ENCODE measurements at places on chromosomes 1 and 21.

DNA sequence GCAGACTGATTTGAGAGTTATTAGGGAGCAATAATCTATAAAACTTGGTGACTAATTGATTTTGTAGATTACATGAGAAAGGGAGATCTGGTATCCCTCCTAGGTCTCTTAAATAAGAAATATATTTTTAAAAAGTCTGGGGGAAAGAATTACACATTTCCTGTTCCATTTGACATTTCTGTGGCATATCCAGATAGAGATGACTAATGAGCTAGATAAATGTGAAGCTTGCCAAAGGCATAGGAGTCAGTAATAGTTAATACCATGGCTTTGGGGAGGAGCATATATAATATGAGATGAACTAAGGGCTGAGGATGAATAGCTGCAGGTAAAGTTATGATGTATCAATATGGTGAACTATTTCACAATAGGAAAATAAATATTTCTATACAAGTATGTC is 663.7 kb downstream of the PTPRC start:
- no peak for DNase-seq

DNA sequence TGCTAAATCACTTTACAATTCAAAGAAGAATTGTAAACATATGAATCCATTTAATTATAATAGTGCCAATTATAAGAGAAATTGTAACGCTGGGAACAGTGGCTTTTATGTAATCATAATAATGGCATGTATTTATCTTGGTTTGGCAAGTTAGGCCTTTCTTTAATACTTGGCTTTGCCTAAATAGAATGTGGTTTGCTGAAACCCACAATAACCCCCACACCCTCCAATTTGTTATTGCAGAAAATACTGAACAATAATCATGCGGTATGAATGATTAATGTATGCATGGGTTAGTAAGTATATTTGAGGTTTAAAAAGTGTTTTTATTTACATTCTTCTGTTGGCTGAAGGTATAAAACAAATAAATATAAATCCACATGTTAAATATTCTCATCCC is 138.2 kb downstream of the NFIA start:
- DNase-seq, result no peak

- DNase-seq, result no peak
Observed at GRCh38 chr1:33610864-33611455, 138.5 kb downstream of the ZSCAN20 start.

- no peak for DNase-seq
Observed at GRCh38 chr1:40633523-40633922, 32.0 kb downstream of the RIMS3 start.

DNA sequence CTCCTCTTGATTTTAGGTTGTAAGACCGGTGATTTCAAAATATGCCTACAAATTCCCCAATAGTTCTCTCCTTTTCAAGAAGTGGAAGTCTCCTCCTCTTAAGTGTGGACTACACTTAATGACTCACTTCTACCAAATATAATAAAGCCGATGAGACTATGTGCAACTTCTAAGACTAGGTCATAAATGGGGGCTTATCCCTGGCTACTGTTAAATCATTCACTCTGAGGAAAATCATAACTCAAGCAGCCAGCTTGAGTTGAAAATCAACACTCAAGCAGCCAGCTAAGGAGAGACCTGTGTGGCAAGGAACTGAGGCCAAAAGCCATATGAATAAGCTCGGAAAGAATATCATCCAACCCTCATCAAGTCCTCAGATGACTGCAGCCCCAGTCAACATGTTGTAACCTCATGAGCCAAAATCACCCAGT is 49.6 kb upstream of the PSMG1 start:
- DNase-seq, result no peak

GRCh38 chr1:85297538-85297854 is 21.1 kb upstream of the BCL10 start:
- DNase-seq, result no peak

DNA sequence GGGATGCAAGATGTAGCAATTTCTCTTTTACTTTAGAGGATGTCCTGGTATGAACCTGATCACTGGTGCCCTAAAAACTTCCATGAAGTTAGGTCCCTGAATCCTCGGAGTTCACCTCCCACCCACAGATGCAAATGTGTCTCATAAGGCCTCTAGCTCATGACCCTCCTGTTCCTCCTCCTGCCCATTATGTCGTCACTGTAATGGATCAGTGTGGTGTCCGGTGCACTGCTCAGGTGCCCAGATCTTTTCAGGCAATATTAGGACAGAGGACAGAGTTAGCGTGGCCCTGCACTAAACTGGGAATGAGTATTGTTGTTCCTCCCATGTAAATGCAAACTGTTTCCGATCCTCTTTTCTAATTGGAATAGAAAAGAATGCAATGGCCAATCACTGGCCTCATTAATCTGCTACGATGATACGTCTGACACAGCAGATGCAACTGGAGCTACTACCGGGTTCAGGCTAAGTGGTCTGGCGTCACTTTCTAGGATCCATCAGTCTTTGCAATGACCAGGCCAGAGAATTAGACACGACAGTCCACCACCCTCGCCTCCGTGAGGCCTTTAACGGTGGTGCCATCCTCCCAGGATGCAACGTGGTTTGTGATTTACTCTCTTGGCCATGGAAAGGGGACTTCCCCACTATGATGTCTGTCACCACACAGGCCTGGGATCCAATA is 3.4 kb upstream of the COL6A2 start:
- DNase-seq, result no peak

DNA sequence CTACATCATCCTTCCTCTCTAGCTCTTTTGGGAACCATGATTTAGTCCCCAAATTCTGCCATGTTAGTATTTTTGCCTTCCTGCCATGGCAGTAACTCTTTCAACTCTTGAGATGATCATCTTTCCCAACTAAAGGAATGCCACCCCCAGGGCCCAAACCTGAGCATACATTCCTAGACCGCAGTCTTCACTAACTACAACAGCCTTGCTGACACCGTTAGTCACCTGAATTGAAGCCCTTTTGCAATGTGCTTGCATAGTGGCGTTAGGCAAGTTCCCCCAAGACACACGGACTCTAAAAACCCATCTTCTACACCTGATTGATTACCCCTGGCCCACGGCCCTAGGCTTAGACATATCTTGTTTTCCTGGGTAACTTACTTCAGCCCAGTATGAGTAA is 16.4 kb upstream of the YTHDF2 start:
- DNase-seq, result no peak

DNA sequence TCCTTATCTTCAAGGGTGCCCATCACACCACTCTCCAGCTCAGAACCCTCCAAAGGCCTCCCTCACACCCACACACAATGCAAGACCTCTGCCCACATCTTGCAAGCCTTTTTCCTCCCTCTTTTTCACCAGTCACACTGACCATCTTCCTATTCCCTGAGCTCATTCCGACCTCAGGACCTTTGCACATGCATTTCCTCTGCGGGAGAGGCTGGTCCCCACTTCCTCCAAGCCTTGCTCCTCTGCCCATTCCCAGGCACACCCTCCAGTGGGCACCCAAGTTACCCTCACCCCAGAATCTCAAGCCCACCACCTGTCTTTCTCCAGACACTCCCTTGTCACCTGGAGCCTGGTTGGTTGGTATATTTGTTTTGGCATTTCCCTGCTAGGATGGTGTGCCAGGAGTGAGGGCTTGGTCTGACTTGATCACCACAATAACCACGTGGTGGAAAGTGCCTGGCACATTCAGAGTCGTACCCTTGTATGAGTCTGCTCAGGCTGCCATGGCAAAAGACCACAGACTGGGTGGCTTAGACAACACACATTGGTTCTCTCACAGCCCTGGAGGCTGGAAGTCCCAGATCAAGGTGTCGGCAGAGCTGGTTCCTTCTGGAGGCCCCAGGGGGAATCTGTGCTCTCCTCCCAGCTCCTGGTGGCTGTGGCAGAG is 13.2 kb downstream of the MX2 start:
- no peak for DNase-seq

- no peak for DNase-seq
Observed at GRCh38 chr1:230818901-230819300, 49.4 kb downstream of the C1orf198 start.

DNA sequence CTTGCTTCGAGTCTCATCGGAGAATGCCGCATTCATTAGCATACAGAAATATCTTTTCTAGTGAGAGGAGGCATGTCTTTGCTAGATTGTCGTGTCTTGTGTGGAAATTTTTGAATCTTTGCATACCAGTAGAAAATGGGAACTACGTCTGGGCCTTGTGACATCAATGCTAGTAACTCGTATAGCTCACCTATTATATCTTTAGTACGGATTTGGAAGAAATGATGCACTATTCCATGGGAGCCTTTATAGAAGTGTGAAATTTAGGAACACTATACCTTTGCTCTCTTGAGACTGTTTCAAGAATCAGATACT is 835 bp downstream of the UHMK1 start:
- DNase-seq, result no peak

GRCh38 chr1:206892351-206892984 is 4.8 kb upstream of the IL24 start:
- no peak for DNase-seq

- DNase-seq, result no peak
Observed at GRCh38 chr1:25804964-25805862, 5.2 kb downstream of the SELENON start.

DNA sequence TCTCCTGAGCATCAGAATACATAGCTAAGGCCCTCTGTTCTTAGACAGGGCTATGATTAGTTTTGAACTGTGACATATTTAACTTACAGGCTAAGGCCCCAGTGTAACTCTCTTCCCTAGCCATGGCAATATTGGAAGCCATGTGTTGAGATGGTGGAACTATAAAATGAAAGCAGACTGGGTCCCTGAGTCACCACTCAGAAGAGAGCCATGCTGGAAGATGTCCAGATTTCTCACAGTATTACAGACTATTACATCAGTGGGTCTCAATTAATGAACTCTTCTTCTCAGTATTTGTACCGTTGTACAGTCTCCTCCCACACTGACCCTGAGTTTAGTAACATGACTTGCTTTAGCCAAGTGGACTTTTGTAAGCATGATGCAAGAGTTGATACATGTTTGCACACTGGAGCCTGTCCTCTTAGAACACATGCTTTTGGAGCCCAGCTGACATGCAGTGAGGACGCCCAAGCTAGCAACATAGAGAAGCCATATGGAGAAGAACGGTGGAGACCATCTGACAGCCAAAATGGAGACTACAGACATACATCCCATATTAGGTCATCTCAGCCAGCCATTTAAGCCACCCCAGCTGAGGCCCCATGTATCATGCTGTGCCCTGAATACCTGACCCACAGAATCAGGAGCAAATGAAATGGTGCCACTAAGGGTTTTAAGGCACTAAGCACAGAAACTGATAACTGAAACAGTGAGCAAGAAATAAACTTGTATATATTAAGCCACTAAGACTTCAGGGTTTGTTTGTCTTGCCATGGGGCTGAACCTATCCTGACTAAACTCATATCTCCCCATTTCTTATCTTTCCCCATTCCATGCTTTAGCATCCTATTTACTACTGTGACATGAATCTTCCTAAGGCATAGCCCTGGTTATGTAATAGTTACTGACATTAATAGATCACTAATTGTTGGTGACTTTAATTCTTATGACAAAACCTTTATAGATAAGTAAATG is 24.4 kb downstream of the TBX15 start:
- DNase-seq, result no peak

DNA sequence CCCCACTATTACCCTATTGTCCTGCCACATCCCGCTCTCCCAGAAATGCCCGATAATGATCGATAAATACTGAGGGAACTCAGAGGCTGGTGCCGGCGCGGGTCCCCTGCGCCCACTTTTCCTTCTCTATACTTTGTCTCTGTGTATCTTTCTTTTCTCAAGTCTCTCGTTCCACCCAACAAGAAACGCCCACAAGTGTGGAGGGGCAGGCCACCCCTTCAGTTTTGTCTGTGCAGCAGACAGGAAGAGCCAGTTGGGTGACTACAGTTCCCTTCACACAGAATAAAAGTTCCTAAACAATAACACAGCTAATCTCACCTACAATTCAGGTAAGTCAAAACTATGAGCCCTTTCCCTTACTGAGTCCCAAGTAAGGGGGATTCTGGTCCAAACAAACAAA is 423.7 kb downstream of the SMYD3 start:
- DNase-seq, result no peak

- DNase-seq, result no peak
Observed at GRCh38 chr1:51728611-51729155, 111.8 kb downstream of the OSBPL9 start.

- DNase-seq, result no peak
Observed at GRCh38 chr1:56070601-56071000, 508.8 kb downstream of the PLPP3 start.

GRCh38 chr1:156259805-156260204 is 11.9 kb upstream of the PAQR6 start:
- no peak for DNase-seq

GRCh38 chr1:207703712-207704111 is 48.1 kb upstream of the CD46 start:
- no peak for DNase-seq

DNA sequence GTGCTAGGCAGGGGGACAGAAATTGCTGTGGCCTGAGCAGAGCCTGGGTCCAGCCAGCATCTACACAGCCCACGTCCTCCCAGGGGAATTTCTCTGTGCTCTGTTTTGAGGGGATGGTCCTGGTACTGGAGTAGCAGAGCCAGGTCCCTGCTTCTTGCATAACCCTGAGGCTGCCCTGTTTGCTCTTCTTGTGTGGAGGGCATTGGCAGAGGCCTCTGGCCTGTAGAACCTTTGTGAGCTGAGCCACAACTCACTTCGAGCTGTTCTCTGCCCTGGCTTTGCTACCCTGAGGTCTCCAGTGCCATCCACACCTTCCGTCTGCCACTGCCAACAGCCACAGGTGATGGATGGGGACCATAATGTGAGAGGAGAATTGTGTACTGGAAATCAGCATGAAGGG is 101.9 kb downstream of the KCNJ15 start:
- DNase-seq, result no peak

DNA sequence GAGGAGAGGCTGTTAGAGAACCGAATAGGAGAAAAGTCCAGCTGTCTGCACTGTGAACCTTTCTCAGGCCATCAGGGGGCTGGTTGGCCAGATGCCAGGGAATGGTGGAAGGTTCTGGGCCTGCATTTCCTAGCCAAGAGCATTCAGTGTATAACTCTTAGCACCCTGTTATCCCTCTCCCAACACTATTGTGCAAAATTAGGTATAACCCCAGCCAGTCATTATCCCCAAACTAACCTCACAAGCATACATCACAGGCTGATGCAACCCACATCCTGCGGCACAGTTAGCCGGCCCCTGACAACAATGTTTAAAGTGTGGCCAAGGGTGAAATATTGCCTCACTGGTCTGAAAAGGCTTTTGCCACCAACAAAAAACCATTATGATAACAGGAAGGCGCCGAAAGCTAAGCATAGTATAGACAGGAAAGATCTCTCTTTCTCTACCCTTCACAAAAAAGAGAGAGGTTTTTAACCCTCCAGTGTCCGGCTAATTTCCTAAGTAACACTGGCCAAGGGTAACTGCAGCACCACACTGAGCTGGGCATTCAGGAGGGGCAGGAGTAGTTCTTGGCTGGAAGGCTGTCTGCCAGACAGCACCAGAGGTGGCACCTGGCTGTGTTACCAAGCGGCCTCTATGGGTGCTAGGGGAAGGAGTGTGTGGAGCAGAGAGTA is 77.3 kb upstream of the BCAR3 start:
- DNase-seq, result peak; percentile 24

DNA sequence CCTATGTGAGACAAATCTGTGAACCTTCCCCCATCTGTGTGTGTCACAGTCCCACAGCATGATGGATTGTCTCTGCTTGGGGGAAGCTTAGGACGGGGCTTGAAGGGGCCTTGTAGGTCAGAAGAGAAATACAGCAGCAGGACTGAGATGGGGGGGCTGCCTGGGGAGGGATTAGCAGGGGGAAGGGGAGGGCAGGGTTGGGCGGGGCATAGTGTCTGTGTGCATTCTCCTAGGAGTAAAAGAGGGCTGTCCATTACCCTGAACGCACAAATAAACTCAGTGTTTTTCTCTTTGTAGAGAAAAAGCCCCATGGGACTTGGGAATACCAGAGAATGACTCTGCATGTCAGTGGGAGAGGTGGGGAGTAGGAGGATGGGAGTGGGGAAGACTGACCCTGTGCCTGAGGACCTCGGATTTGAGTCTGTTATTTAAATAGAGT is 16.4 kb downstream of the RNF220 start:
- no peak for DNase-seq

All from activated naive CD8-positive, alpha-beta T cell treated with anti-CD3 and anti-CD28 coated beads, Interleukin-2, amount 50 U/mL, for 24 hours (primary cell).